ENCODE measurements at places on chromosomes 1 and 21.

DNA sequence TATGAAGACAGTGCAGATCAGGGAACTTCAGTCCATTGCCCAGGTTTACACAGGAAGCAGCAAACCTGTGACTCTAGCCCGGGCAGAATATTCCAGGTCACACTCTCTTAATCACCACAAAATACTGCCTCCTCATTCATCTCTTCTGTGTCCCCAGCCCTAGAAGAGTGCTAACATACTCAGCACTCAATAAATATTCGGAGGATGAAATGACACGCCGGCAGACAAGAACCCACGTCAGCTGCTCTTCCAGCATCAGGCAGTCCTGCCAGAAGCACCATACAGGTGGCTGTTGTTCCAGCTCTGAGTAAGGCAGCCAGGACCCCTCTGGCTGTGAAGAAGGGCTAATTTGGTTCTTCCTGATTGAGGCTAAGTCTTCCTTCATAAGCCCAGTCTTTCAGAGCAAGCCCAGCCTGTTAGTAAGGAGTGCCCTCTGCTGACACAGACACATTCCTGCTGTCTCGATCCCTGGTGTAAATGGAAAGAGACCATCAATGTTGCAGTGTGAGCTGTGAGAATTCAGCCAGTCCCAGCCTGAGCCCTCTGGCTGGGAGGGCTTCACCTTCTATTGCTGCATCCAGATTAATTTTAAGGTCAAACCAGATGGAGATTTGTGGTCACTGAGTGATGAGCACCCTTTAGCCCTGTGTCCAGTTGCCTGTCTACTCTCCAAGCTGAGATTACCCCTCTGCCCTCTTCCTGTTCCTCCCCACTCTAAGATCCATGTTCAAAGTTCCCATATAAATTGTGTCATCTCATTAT lies 45.0 kb upstream of the KIRREL1 start:
- DNase-seq: peak; percentile 46

DNA sequence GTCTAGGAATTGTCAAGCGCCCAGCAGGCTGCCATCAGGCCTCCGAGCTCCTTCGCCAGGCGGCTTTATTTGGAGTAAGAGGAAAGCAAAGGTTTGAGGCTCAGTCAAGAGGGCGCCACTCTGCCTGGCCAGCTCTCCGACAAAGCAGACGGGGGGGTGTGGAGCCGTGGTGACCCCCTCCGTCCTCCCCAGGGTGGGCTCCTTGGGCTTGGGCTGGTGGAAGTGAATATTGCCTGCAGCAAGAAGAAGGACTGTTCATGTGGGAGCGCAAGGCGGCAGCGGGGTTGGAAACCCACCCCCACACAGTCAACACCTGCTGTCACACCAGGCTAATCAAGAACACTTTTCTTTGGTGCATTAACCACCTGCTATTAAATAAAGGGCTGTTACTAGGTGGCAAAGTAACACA lies 14.6 kb downstream of the EPHX1 start:
- no peak for DNase-seq

DNA sequence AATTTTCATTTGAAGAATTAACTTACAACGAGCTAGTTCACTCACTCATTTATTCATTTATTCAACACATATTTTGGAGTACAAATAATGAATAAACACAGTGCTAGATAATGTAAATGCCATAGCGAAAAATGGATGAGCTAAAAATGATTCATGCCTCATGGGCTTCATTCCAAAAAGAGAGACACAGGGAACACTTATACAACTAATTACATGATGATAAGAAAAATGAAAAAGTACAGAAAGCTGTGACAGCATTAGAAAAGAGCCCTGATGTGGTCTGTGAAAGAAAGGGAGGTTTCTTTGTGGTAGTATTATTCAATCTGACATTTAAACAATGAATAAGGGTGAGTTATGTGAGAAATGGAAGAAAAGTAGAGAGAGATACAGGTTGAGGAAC lies 726.4 kb downstream of the AMY1C start:
- DNase-seq: no peak

DNA sequence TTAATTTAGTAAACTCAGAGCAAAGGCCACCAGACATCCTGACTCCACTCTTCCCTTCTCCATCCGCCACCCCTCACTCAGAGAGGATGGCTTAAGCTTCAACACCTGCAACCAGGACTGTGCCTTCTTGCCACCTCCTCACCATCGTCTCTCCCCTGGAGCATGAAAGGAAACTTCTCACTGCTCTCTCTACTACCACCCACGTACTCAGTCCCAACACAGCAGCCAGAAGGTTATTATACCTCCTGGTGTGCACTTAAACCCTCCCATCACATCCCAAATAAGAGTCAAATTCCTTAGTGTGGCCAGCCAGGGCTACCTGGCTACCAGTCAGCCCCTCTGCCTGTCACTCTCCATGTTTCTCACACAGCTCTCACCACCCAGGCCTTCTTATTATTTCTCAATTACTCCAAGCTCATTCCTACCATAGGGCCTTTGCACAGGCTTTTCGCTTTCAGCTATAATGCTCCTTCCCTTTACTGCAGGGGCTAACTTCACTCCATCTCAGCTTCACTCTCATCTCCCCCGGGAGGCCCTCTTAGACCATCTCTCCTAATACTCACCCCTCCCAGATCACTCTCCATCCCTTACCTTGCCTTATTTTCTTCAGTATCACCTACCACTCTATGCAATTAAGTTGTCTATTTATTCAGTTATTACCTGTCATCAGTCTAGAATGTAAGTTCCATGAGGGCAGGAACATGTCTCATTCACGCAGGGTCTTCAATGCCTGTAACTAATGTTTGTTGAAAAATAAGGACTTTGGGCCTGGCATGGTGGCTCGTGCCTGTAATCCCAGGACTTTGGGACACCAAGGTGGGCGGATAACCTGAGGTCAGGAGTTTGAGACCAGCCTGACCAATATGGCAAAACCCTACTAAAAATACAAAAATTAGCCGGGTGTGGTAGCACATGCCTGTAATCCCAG lies 137.5 kb downstream of the TOMM20 start:
- DNase-seq: no peak
